ENCODE measurements at places on chromosomes 2 and 18. TPM values are rescaled to one million over a fixed set of nuclear protein-coding genes. Genes with fewer than 3 reads are reported as not detected.

SESTD1 gene
- 26.6 TPM for total RNA-seq

GPR45 gene
- 0.30 TPM for total RNA-seq

COL3A1 gene
- 1.0 TPM for total RNA-seq

COL5A2 gene
- total RNA-seq, result 2.3 TPM

INSIG2 gene
- 21.8 TPM for total RNA-seq

PRLH gene
- total RNA-seq, result not detected

GRCh38 chr2:220499225-220499624, 871.8 kb downstream of the SLC4A3 start:
- DNase-seq, result no peak

DNA sequence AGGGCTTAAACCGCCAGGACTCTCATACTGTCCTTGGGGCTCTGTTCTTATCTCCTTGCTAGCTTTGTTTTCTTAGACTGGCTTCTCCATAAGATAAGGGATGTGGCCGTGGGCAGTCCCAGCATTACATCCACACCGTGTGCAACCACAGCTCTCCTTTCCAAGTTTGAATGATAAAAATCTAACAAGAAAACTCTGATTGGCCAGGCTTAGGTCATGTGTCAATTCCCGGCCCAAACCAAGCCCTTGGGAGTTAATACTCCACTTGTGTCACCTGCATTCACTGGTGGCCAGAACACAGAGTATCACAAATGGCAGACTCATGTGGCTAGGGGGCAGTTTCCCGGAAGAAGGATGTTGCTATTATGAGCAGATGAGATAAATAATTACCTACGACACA, 43.2 kb upstream of the KDM3A start:
- DNase-seq, result no peak

- no peak for DNase-seq
Measured at GRCh38 chr2:162065767-162066166, 8.2 kb downstream of the DPP4 start.

DNA sequence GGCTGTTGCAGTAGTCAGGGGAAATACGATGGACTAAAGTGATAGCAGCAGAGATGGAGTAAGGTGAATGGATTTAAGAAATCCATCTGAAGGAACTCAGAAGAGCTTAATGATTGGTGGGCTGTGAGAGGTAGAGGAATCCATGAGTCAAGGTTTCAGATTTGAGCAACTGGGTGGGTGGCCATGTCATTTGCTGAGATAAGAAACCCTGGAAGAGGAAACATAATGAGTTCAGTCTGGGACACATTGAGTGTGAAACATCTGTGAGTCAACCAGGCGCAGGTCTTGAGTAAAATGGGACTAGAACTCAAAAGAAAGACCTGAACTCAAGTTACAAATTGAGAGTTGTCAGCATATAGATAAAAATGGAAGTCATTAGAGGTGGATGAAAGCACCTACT, 19.7 kb upstream of the ASNSD1 start:
- DNase-seq, result no peak

DNA sequence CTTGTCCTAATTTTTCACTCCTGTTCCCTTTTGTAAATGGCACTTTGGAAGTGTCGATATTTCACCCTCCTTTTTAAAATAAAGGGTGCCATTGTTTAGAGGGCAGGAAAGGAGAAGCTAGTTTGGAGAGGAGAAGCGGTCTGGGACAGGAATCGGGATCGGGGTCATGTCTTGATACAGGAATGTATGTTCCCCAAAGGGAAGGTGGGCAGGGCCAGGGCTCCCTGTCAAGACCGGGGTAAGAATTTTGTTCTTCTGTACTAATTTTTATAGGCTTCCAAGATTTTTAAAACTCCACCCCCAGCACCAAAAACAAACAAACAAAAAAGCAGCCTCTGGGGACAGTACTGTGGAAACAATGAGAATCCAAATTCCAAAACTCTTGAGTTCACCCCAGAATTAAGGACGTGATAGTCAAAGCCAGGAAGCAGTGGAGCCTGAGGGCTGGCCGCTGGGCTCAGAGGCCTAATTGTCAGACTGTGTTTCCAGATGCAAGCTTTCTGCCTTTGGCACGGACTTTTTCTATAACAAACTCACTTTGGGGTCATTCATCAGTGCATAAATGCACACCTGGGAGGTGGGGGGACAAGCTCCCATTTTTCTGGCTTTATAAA, 250.4 kb upstream of the SIX2 start:
- no peak for DNase-seq

- DNase-seq, result peak; percentile 13
Measured at GRCh38 chr2:173752152-173752551, 213.0 kb downstream of the SP3 start.

DNA sequence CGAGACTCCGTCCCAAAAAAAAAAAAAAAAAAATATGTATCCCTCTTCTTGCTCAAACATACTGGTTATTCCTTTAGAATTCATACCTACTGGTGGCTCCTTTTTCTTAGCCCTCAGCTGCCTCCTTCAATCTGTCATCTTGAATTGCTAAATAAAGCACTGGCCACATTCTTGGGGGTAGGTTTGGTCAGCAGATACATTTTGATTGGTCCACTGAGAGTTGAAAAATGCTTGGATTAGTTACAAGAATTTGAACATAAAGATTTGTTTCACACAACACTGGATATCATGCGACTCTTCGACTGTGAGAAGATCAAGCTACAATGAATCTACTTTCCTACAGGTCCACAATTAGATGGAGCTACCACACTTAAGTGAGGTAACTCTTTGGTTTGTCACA, 906.1 kb upstream of the SLC39A10 start:
- DNase-seq, result no peak

GRCh38 chr2:181104512-181105115, 124.2 kb downstream of the UBE2E3 start:
- DNase-seq, result peak; percentile 51

DNA sequence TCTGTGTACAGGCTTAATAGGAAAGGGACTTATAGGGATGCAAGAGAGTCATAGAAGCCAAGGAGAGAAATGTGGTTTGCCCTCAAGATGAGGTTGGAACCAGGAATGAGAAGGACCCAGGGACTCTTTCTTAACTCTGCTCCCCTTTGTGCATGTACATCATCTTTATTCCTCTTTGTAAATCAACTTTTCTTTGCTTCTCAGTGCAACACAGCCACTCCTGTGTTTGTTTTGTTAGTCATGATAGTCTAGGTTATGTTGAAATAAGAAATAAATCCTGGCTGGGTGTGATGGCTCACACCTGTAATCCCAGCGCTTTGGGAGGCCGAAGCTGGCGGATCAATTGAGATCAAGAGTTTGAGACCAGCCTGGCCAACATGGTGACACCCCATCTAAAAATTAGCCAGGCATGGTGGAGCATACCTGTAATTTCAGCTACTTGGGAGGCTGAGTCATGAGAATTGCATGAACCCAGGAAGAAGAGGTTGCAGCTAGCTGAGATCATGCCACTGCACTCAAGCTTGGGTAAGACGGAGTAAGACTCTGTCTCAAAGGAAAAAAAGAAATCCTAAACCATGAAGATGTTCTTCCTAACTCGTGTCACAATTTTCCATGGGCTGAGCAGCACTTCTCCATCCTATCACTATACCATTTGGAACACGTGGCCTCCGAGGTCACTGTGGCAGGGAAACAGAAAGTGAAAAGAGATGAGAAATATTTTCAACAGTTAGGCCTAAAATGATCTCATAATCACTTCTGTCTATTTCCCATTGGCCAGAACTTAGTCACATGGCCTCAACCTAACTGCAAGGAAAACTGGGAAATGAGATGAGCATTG, 73.0 kb upstream of the TMEM17 start:
- peak; percentile 77 for DNase-seq

DNA sequence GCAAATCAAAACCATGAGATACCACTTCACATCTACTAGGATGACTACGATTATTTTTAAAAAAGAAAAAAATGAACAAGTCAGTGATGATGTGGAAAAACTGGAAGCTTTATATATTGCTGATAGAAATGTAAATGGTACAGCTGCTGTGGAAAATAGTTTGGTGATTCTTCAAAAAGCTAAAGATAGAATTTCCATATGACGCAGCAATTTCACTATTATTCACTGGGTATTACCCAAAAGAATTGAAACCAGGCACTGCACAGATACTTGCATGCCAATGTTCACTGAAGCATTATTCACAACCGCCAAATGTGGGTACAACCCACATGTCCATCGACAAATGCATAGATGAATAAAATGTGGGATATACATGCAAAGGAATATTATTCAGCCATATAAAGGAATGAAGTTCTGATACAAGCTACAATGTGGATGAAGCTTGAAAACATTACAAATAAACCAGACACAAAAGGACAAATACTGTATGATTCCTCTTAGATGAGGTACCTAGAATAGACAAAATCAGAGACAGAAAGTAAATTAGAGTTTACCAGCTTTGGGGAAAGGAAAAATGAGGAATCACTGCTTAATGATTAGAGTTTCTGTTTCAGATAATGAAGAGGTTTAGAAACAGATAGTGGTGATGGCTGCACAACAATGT, 11.1 kb downstream of the RTTN start:
- no peak for DNase-seq

GRCh38 chr18:2848247-2849246, 1.7 kb downstream of the EMILIN2 start:
- DNase-seq, result no peak

GRCh38 chr2:181984814-181985631, 630 bp upstream of the PPP1R1C start:
- no peak for DNase-seq

DNA sequence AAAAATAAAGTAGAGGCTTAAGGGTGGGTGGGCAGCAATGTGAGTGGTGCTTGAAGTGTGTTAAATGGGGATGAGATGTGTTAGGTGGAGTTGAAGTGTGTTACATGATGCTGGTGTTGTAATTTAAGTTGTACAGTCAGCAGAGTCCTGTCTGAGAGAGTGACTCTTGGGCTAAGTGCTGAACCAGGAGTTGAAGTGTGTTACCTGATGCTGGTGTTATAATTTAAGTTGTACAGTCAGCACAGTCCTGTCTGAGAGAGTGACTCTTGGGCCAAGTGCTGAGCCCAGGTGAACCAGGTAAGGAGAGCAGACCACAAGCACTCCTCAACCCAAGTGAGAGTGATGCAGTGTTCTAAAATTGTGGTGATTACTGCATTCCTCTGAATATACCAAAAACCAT, 40.6 kb downstream of the LCLAT1 start:
- DNase-seq, result no peak

DNA sequence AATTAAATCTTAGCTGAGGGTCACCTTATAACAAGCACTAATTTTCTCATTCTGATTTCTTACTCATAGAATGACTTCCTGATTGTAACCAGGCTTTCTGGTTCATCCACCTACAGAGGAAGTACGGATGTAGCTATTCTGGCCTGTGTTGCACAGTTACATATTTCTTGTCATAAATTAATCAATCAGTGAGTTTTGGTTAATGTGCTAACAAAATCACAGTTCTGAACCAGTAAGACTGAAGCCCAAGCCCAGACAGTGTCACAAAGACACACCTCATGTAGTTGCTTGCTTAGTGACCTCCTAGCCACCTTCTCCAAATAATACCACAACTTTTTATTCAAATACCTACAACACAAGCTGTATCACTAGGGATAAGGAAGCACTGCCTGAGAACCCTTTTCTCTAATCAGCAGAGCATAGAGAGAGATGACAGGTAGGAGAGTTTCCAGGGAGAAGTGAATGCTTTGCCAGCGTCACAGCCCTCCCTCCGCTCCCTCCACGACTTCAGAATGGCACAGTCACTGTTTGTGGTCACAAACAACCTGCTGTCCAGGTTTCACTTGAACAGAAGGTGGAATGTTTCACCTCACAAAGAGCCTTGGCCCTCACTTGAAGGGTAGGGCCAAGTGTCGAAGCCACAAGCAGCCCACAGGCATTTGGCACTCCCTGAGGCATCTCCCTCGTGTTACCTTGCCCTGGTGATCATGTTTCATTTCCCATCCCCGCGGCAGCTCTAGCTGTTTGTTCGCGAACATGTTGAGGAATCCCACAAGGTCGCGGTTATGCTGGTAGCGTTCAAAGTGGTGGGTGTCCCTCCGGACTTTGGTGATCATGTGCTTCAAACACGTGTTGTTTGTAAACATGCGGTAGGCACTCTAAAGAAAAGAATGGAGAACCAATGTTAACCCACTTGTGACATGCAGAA, 120.8 kb upstream of the STK17B start:
- DNase-seq, result peak; percentile 75

- no peak for DNase-seq
Measured at GRCh38 chr18:73621091-73621490, 526.5 kb downstream of the FBXO15 start.

DNA sequence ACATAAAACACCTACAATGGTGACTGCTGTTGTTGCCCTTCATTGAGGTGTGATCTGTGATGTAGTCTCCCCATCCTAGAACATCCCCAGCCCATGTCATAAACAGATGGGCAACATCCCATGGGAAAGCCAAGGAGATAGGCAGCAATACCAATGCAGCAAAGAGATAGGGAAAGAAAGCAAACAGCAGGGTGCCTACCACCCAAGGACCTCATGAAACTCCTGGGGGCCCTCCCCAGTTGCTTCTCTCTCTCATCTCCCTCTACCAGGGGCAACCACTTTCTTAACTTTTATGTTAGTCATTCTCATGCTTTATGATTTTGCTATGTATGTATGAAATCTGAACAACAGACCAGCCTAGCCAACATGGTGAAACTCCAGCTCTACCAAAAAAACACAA, 8.1 kb upstream of the ITPRIPL1 start:
- DNase-seq, result no peak

- DNase-seq, result no peak
Measured at GRCh38 chr2:62209427-62209991, 13.6 kb downstream of the B3GNT2 start.

Data from HCT116 (cell line).